ENCODE measurements at places on chromosomes 1 and 21.

DNA sequence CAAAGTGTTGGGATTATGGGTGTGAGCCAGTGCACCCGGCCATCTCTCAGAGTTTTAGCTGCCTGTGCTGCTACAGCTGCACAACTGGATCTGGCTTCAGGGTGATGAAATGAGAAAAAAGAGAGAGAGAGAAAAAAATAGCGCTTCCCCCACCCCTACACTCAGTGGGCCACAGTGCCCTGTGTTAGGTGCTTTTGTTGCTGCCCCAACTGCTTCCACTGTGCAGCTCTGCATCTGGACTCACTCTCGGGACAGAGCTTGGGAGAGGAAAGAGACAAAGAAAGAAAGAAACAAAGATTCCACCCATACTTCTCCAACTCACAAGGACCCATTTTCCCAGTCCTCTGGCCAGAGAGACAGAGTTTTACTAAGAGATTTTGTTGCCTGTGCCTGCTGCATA lies 50.4 kb downstream of the INAVA start:
- no peak for DNase-seq

DNA sequence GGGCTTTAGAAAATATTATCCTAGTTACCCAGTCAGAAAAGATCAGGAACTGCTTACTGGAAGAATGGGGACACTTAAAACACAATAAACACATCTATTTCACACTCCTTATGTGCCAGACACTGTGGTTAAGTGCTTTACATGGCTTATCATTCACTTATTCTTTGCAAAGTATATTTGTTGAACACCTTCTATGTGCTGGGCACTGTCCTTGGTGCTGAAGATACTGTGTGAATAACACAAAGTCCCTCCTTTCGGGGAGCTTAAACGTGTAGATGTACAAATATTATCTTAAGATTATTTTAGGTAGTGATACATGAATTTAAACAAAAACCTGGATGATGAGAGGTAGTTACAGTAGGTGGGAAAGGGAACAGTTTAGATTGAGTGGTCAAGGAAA lies 169.3 kb downstream of the ST6GALNAC5 start:
- DNase-seq, result peak; percentile 36

DNA sequence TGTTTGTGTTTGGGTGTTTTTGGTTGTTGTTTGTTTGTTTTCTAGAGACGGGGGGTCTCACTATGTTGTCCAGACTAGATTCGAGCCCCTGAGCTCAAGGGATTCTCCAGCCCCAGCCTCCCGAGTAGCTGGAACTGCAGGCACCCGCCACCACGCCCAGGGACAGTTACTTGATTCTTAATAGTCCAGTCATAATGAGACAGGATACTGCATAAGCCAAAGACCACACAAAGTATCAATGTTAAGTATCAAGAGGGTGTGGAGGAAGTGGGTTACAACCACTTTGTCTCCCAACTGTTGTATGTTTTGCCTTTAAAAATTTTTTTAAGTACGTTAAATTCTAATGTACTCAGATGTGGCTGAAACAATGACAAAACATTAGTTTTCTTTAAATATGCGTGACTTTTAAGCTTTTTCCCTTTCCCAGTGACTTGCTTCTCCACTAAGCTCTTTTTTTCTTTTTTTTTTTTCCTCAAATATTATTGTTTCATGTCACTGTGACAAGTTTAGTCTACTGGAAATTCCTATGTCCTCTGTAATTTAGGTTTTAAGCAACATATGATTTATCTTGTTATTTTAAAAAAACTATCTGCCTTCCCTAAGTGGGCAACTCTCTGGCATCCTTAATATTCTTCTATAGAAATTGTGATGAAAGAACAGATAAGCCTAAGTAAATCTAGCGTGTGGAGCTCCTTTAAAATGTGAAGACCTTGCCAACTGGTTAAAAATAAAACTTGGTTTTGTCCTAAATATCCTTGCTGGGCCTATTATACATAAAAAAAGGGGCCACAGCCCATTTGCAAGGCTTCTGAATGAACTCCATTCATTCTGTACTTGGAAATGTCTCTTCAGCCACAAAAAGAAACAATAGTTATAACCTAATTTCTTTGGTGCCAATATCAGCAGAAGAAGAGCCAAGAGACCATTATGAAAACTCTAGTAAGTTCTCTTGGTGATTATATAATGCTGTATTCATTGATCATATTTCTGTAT lies 56.2 kb upstream of the DPH5 start:
- DNase-seq, result no peak

DNA sequence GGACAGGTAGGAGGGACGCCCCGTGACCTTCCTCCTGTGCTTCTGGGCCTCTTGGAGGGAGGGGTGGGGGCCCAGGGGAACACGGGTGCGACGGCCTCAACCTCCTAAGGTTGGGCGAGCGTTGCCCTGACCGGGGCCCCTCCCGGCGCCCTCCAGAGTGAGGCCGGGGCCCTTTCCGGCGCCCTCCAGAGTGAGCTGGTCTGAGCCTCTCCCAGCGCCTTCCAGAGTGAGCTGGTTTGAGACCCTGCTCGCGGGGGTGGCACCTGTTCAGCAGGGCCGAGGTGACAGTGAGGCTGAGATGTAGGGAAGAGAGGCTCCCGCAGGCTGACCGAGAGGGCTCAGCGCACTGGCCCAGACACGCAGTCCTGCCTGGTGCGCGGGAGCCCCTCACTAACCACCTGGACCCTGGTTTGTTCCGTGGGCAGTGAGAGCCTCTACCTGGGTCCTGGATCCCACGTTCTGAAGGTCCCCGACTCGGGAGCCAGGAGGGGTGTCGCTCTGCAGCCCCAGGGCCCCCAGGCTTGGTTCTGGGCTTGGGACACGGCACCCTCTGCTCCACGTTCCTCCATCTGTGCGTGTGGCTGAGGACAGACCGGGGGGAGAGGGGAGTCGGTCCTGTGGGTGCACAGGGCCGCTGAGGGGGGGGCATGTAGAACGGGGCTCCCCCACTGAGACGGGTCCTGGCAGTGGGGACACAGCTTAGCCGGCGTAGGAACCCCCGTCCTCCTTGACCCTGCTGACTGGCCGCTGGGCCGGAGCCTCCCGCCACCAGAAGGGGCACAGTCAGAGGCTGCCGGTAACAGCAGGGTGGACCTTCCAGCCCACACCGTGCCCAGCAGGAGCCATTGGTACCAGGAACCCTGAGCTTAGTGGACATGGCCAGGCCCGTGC lies 1.4 kb downstream of the COL6A1 start:
- DNase-seq, result no peak

DNA sequence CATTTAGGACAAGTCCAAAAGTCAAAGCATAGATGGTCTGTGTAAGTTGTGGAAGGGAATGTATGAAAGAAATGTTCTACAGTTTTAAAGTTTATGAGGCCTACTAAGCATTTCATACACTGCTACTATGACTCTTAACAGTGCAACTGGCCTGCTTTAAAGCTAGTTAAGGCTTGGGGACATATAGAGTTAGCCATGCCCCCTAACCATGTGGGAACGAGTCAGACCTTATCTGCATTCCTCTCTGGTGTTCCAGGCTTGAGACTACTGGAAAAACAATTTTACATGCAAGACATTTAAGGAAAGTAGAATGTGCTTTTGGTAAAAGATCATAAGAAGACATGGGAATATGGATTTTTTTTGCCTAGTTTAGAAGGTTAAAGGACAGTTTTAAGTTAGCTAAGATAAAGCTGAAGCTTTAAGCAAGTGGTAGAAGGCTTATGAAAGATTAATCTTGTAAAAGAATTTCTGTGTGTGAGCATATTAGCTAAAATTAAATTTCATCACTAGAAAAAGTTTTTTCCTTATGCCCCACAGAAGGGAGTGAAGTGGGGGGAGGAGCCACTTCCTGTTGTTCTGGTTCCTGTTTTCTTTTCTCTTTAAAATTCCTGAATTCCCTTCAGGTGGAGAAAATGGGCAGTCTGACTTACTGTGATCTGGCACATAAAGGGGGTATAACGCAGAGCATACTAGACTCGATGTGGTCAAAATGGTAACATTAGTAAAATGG lies 8.9 kb upstream of the CD48 start:
- no peak for DNase-seq

DNA sequence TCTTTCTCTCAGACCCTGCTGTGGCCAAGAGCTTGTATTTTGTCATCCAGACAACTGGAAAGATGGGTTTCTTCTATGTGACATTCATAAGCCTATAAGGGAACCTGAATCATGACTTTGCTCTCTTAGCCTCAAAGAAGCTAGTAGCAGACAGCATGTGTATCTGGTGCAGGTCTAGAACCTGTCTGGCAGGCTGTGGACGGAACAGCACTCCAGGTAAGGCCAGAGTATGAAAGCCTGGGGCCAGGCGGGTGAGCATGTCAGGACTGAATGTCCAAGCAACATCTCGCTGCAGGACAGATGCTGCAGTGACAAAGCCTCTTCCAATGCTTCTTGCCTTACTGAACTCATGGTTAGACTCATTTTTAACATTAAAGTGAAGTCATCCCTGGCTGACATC lies 32.8 kb downstream of the AKNAD1 start:
- no peak for DNase-seq

DNA sequence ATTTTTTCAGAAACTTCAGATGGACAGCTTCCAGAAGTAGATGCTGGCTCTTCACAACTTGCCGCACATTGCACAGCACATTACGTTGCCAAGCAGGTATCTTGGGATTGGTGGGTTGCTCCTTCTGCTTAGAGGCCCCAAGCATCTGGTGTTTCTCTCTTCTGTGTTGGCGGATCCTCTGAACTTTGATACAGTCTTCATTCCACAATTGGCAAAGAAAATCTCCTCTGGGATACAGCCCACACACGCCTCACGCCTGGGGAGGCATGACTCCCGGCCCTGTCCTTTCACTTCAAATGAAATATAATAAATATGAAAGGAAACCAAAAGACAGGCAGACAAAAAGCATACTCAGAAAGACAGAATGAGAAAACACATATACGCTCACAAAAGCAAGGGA lies 72.3 kb upstream of the PPP2R5A start:
- DNase-seq, result no peak

GRCh38 chr1:179632868-179633267 lies 41.2 kb downstream of the TDRD5 start:
- DNase-seq, result no peak

GRCh38 chr1:100882698-100883097 lies 11.9 kb downstream of the EXTL2 start:
- DNase-seq, result peak; percentile 27

GRCh38 chr1:98870959-98871903 lies 133.4 kb downstream of the PLPPR5 start:
- peak; percentile 19 for DNase-seq

DNA sequence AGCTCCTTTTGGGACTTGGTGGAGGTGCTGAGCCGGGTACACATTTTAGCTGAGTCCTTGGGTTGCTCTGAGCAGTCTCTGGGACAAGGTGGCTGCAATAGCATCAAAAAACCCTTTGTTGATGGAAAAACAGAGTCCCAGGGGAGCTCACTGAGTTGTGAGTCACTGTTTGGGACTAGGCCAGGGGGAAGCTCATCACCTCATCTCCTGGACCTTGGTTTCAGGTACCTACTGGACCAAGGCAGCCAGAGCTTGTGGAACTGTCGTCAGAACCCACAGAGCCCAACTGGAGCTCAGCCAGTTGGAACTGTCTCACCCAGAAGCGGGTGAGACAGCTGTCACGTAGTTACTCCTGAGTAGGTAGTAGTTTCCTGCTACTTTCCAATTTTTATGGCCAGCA lies 146.7 kb downstream of the HLX start:
- no peak for DNase-seq

DNA sequence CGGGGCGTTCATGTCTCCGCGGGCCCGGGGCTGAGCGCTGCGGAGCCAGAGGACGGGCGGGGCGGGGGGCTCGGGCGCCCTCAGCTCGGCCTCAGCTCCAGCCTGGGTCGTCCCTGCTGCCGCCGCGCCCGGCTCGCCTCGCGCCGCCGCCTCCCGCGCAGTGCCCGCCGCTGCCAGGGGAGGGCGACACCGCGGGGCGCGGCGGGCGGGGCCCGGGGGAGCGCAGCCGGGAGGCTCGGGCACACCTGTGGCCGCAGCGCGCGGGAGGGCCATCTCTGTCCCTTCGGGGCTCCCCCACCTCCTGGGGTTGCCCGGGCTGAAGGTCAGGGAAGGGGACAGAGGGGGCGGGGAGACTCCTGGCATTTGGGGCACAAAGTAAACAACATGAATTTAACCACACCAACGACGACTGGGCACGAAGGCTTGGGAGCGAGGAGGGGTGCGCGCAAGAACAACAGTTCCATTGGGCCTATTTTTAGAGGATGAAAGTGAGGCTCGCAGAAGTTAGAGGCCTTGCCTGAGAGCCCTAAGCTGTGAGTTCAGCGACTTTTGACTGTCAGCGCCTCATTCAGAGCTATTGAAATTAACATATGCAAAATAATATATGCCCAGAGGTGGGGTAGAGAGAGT lies at the start of gene FAM131C:
TSS of gene FAM131C (minus strand) at position 162 of the 630 bp plus-strand sequence. CDS start 209 bp downstream, outside the sequence.
- DNase-seq, result no peak

GRCh38 chr1:165254896-165255625 lies 101.5 kb downstream of the LMX1A start:
- DNase-seq, result no peak

DNA sequence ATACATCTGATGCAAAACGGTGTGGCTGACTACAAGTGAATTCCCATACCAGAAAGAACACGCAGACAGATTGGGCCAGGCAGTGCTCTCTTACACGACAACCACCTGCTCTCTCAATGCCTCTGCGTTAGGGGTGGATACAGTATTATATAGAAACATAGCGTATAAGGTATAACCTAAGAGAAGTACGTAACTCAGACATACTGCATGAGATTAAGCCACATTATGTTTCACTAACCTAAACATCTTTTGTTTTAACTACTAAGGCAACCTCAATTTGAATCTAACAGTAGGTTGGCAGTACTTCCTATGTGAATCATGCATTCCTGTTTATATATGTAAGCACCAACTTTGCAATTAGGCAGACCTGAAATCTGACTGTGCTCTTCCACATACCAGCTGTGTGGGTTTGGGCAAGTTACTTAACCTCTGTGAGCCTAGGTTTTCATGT lies 58.1 kb upstream of the COA6 start:
- no peak for DNase-seq

GRCh38 chr1:241927321-241927720 lies 30.2 kb upstream of the BECN2 start:
- no peak for DNase-seq

GRCh38 chr1:996851-997712 lies 2.8 kb downstream of the HES4 start:
- no peak for DNase-seq

DNA sequence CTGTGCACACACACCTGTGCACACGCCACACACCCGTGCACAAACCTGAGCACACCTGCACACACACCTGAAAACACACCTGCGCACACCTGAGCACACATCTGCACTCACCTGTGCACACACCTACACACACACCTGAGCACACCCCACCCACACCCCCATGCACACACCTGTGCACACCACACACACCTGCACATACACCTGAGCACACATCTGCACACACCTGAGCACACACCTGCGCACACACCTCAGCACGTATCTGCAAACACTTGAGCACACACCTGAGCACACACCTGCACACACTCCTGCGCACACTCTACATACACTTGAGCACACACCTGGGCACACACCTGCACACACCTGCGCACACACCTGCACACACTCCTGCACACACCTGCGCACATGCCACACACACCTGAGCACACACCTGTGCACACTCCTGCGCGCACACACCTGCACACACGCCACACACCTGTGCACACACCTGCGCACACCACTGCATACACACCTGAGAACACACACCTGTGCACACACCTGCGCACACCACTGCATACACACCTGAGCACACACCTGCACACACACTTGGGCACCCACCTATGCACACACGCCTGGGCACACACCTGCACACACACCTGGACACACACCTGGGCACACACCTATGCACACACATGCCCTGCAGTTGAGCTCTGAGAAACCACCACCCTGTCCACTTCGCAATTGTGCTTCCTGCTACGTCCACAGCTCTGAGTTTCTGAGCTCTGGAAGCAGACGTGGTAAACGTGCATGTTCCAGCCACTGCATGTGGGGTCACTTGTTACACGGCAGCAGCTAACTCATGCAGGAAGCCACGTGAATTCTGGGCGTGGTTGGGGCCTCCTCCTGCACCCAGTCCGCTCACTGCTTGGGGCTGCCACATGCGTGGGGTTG lies 8.0 kb upstream of the C1orf159 start:
- DNase-seq, result no peak

Measured in muscle of leg (tissue), 16 donors.